ENCODE measurements at places on chromosomes 1 and 21.

GRCh38 chr1:75996196-75996595, 64.0 kb upstream of the ASB17 start:
- no peak for DNase-seq

GRCh38 chr1:76012341-76013205, 62.0 kb upstream of the ST6GALNAC3 start:
- DNase-seq: no peak

GRCh38 chr21:16587141-16587581, 857.4 kb downstream of the USP25 start:
- DNase-seq: no peak

DNA sequence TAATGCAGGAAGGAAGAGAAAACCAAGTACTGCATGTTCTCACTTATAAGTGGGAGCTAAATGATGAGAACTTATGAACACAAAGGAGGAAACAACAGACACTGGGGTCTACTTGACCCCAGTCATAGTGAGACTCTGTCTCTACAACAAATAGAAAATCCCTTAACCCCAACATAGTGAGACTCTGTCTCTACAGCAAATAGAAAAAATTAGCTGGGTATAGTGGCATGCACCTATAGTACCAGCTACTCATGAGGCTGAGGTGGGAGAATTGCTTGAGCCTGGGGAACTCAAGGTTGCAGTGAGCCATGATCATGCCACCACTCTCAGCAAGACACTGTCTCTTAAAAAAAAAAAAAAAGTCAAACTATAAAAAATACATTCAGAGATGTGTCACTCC, 42.7 kb downstream of the GIPC2 start:
- no peak for DNase-seq

GRCh38 chr1:67942274-67942673, 108.2 kb downstream of the DIRAS3 start:
- DNase-seq: no peak

- DNase-seq: no peak
These were observed 244.9 kb downstream of the DSCAM start for GRCh38 chr21:40602080-40602479.

DNA sequence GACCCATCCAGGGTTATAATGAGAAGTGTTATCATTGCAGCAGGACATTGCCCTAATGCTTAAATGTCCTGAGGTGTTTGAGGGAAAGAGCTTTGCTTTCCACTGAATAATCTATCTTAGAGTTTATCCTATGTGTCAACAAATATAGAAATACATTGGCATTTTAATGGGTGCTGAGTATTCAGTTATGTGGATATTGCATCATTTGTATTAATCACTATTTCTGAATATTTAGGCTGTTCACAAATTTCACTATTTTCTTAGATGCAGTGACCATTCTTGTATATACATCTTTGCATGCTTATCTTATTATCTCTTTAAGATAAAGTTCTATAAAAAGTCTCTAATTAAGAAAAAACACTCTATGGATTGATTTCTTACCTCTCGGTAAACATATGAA, 18.2 kb downstream of the TRIM67 start:
- DNase-seq: no peak

DNA sequence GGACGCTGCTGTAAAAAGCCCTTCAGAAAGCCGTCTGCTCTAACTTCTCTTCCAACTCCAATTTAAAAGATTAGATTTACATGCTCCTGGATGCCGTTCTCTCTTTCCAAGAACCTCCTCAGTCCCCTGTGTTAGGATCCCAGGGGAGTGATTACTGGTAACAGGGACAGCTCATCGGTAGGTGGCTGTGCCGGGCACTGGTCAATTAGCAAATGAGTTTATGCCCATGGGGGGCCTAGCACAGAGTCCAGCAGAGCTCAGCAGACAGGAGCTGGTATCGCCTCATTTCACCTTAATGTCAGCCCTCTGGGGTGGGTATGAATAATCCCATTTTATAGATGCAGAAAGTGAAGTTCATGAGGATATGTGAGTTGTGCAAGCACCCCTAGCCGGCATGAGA, 191.9 kb downstream of the GRIK3 start:
- DNase-seq: no peak

GRCh38 chr1:54302951-54303843, 103.0 kb downstream of the SSBP3 start:
- peak; percentile 96 for DNase-seq

DNA sequence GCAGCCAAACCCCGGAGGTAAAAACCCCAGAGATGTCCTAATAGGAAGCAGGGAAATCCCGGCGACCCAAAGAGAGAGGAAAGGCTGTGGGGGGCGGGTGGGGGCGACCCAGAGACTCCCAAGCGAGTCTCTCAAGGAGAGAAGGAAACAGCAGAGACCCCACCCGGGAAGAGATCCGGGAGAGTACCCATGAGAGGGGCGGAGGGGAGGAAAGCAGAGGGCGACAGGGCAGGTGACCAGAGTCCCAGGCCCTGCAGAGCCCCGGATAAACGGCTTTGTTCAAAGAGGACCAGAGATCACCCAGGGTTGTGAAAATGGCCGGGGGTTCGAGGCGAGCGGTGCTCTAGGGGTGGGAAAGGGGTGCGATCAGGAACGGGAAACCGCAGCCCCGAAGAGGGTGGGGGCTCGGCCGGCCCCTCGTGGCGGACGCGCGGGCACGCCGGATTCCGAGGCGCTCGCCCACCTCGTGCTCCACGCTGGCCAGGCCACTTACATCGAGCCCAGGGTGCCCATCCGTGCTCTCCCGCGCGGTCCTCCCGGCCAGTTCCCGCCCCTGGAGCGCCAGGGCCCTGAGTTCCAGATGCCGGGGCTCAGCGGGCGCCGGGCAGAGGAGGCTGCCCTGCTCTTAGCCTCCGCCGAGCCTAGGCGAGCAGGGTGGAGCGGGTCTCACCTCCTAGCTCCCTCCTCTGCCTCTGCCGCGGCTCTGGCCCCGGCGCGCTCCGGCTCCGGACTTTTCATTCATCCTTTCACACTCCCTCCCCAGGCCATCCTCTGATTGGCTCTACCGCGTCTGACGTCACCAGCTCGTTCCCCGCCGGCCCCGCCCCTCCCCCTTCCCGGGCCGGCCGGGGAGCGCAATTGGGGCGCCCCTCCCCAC, 52.3 kb downstream of the RHBG start:
- peak; percentile 81 for DNase-seq

GRCh38 chr1:244041466-244042120, 9.5 kb upstream of the ZBTB18 start:
- DNase-seq: no peak

DNA sequence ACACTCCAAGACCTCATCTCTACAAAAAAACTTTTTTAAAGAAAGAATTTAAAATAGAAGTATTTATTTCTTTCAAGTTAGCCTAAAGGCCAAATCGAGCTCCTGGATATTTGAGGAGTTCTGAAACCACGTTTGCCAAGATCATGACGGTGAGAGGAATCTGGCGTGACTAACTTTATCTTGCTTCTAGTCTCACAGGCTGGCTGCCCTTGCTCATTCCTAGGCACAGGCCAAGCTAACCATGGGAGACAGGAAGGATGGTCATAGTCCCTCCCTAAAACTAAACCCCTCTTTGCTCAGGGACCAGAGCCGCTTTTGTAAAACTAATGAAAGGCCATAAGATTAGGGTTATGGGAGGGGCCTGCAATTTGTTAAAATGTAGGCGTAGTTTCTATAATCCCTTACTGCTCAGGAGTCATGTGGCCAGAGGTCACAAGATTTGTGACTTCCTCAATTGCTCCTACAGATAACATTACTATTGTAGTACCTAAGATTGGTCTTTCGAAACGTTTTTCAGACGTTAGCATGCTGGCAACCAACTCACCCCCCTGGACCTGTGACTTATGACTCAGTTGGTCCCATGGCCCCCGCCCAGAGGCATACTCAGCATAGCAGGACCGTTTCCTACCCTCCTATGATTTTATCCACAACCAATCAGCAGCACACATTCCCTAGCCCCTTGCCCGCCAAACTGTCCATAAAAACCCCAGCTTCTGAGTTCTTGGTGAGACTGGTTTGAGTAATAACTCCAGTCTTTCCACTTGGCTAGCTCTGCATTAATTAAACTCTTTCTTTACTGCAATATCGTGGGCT, 425.0 kb downstream of the SMYD3 start:
- no peak for DNase-seq

GRCh38 chr1:215423288-215423687, 143.8 kb upstream of the KCTD3 start:
- peak; percentile 10 for DNase-seq

All from NCI-H146 (cell line).